ENCODE measurements at places on chromosomes 1 and 21.

DNA sequence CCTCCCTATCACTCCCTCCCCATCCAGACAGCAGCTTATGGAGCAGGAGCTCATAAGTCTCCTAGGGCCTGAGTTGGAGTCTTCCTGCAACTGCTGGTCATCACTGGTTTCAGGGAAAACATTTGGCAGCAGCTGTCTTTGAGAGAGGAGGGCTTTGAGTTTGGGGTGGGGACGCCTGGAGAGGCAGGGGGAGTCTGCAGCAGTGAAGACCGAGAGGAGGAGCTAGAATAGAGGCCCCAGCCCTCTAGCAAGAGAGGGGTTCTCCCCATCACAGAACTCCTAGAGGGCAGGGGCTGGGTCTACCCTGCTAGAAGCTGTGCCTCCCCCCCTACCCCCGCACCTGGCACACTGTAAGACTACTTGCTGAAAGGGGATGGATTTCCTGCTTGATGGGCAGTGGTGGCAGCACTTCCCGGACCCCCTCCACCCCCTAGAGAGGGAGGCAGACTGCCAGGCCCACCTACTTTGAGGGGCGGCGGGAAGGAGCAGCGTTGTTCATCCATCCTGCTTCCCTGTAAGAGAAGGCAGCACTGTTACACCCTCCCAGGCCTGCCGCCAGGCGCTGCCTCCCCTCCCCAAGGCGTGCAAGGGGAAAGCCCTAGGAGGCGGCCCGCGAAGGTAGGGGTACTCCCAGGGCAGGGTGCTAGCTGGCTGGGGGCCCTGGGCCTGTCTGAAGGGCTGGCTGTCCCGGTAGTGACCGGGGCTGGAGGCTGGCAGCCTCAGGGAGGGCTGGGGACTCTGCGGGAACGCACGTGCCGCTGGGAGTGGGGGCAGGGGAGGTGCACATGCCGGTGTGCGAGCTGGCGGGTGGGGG, 50.4 kb downstream of the RAP1GAP start:
- DNase-seq = peak; percentile 40

DNA sequence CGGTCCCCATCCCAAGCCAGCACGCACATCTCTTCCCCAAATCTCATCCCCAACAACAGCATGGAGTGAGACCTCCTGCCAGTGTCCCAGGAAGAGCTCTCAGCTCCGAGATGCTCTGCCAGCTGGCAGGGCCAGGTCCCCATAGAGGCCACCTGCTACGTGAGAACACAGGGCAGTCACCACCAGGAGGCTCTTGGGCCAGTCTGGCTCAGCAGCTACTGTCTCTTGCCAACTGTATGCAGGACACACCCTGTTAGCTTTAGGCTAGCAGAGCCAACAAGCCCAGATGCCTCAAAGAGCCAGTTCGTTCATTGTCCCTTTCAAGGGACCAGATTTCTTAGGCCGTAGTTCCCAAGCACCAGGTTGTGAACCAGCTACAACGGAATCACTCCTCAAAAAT, 36.9 kb downstream of the FBXO2 start:
- DNase-seq = no peak

GRCh38 chr1:22237433-22238093, 94.7 kb upstream of the WNT4 start:
- no peak for DNase-seq

- no peak for DNase-seq
These were observed 39.1 kb downstream of the SPSB1 start for GRCh38 chr1:9331558-9332346.

DNA sequence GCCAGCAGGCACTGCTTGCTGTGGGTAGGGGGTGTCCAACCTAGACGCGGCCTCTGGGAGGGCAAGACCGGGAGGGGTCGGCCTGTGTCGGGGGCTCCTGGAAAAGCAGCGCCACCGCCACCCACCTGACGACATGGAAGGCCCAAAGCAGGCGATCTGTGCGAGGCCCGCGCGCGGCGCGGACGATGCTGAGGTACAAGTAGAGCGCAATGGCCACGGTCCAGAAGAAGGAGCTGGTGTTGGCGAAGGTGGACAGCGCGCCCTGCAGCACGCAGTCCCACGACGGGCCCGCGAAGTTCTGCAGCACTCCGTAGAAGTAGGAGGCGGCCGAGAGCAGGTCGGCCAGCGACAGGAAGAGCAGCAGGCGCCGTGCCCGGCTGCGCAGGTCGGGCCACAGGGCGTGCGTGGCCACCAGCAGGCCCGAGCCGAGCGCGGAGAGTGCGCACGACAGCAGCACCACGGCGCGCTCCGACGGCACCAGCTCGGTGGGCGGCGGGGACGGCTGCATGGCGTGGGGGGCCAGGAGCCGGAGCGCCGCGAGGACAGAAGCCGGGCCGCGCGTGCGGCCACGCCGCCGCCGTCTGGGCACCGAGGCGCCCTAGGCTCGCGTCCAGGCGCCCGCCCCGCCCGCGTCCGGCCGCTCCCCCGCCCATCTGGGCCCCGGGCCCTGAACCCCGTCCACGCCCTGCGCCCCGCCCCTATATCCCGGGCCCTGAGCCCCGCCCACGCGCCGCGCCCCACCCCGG, at the start of gene GPR157:
Gene GPR157, minus strand, starts transcription at position 583 of the 746 bp plus-strand sequence. Its CDS starts 75 bp downstream, at position 508.
- peak; percentile 76 for DNase-seq

DNA sequence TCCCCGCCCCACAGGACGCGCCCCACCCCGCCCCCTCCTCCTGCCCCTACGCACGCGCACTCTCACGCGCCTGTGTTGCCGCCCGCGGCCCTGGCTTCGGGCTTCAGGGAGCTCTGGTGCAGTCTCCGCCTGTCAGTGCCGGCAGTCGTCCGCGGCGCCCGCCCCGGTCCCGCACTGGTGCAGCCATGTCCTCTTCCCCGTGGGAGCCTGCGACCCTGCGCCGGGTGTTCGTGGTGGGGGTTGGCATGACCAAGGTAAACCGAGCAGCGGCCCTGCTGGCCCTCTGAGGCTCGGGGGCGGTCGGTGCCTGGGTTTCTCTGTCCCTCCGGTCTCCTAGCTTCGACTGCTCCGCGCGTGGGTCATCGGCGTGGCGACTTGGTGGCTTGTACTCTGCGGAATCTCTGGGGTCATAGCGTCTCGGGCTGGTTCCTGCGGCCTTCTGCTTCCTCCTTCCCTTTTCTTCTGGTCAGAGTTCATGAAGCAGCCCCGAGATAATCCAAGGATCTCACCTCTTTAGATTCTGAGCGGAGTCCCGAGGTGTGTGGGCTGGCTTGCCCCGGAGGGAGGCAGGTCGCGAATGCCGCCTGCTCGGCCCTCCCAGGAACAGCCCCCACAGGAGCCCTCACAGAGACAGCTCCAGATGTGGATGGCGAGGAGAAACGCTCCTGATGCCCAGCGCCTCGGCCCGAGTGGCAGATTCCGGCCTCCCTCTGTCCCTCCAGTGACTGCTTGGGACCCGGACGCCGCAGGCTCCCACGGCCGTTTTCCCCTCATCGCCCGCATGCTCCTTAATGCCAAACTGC, at the start of gene SCP2:
Gene SCP2, plus strand, starts transcription at position 65 of the 803 bp plus-strand sequence. Its CDS starts 121 bp downstream, at position 186.
- peak; percentile 83 for DNase-seq

DNA sequence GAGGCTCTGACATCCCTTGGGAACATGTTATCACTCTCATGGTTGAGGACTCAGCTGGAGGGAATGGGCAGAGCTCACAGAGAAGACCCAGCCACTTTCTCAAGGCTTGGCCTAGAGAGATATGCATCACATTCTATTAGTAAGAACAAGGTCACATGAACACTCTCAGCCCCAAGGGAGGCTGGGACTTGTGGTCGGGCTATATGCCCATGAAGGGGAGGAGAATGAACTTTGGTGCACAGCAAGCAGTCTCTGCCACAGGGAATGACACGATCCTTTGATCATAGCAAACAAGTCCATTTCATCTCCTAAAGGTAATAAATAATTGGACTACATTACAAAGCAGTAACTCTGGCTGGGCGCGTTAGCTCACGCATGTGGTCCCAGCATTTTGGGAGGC, 105.7 kb downstream of the SYF2 start:
- DNase-seq = peak; percentile 9

Measured in erythroblast (primary cell).